Osteoblast (primary cell): ENCODE measurements at places on chromosomes 7 and 10. TPM values are rescaled to one million over a fixed set of nuclear protein-coding genes. Genes with fewer than 3 reads are reported as not detected.

GRCh38 chr7:31073326-31074119 lies 21.4 kb downstream of the ADCYAP1R1 start:
- no peak for DNase-seq
- no peaks in the 10 kb centered on the region for H3K36me3 ChIP-seq
- no peaks in the 10 kb centered on the region for H3K4me1 ChIP-seq
- H3K4me3 ChIP-seq = no peak overlapping the region

- H3K36me3 ChIP-seq = no peaks in the 10 kb centered on the region
- H3K27ac ChIP-seq = no peak overlapping the region
- no peaks in the 10 kb centered on the region for H3K4me1 ChIP-seq
These were observed 855.8 kb downstream of the GATA3 start for GRCh38 chr10:8910314-8910713.

GRCh38 chr10:6400821-6401465 lies 179.1 kb downstream of the PRKCQ start:
- H3K4me1 ChIP-seq = no peaks in the 10 kb centered on the region
- no peak overlapping the region for H3K4me3 ChIP-seq
- no peak for DNase-seq
- H3K27ac ChIP-seq = no peak overlapping the region

- no peaks in the 10 kb centered on the region for H3K27me3 ChIP-seq
- H3K27ac ChIP-seq = no peak overlapping the region
- no peak overlapping the region for H3K4me3 ChIP-seq
- DNase-seq = no peak
These were observed 112.0 kb upstream of the FGFR2 start for GRCh38 chr10:121710207-121710606.

DNA sequence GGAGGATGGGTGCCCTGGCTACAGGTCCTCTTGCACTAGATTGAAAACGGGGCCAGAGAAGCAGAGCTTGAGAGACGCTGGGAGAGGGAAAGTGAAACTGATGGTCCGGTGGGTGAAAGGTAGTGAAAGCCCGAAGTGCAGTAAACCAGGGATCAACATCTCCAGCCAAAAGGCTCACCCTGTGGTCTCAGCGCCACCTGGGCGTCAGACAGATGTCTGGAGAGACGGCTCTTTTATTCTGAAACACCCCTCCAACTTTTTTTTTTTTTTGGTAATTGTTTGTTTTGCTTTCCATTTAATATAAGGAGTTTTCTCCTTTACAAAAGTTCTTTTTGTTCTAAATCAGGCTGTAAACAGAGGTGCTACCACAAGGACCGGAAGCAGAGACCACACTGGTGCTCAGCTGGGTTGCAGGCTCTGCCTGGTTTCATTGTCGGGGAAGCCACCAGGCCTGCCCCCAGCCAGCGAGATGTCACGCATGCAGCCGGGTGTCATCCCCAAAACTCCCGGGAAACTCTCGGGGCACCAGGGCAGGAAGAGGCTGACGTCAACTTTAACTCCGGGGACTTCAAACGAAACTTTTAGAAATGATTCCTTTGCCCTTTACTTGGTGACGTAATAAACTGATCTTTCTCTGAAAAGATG lies 11.2 kb downstream of the IL2RA start:
- peaks cover 5% of the 10 kb centered on the region for H3K4me1 ChIP-seq
- peak; percentile 68 for DNase-seq
- peak overlapping the region; percentile 77 for H3K4me3 ChIP-seq
- H3K27me3 ChIP-seq = peaks cover 16% of the 10 kb centered on the region
- H3K36me3 ChIP-seq = no peaks in the 10 kb centered on the region

GRCh38 chr7:155412416-155413253 lies 45.3 kb upstream of the EN2 start:
- H3K27me3 ChIP-seq = peaks cover 4% of the 10 kb centered on the region
- H3K4me3 ChIP-seq = no peak overlapping the region
- no peaks in the 10 kb centered on the region for H3K36me3 ChIP-seq

DNA sequence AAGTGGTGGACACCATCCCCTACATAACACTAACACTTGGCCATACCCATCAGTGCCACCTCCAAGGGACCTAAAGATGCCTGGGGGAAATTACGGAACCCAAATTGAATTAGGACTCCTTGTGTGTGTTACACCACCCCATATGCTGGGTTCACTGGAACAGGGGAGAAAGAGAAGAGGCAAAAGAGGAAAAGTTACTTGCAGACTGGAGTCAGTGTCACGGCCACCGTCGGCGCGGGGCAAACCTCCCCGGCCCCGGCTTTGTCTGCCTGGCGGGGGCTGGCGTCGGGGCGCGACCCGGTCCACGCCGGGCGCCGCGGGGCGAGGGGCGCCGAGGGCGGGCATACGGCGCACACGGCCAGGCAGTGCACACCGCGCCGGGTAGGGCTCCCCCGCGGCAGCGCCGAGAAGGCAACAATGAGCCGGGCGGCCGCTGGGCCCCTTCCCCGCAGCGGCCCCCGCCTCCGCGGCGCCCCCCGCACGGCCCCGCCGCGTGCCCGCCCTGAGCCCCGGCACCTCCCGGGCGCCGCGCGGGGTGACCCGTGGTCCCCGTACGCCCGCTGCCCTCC lies 171.1 kb downstream of the FAM107B start:
- peaks cover 28% of the 10 kb centered on the region for H3K4me1 ChIP-seq
- H3K27ac ChIP-seq = peak overlapping the region; percentile 42
- peak overlapping the region; percentile 76 for H3K4me3 ChIP-seq
- peak; percentile 82 for DNase-seq

DNA sequence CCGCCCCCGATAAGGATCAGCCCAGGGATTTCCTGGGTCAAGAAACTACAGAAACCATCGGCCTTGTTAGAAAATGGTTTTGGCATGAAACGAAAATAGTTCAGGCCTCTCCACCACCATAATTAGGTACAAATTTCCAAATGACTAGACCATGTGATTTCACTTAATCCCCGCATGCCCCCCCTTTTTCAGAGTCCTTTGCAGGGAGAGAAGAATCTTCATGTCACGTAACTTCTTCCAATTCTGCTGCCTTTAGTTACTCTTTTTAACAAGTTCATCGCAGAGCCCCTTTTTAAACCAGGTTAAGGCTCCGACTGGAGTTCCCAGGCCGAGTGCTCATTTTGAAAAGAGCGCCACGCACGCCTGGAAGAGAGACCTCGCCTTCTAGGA lies 3.4 kb downstream of the PDGFA start:
- no peak for DNase-seq
- peaks cover 5% of the 10 kb centered on the region for H3K36me3 ChIP-seq
- H3K4me3 ChIP-seq = peak overlapping the region; percentile 91

DNA sequence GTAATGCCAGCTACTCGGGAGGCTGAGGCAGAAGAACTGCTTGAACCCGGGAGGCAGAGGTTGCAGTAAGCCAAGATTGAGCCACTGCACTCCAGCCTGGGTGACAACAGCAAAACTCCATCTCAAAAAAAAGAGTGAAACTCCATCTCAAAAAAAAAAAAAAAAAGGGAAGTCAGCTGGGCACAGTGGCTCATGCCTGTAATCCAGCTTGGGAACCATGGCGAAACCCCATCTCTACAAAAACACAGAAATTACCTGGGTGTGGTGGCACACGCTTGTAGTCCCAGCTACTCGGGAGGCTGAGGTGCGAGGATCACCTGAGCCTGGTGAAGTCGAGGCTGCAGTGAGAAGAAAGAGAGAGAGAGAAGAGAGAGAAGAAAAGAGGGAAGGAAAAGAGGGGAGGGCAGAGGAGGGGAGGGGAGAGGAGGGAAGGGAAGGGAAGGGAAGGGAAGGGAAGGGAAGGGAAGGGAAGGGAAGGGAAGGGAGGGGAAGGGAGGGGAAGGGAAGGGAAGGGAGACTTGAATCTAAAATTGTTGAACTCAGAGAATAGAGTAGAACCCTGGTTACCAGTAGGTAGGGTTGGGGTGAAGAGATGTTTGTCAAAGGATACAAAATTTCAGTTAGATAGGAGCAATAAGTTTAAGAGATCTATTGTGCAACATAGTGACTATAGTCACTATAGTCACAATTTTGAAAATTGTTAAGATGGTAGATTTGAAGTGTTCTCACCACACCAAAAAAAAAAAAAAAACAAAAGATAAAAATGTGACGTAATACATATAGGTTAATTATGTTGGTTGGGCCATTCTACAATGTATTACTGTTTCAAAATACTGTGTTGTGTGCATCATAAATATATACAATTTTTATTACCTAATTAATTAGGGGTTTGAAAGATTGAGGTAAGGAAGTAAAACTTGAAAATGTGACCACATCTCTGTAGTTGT lies 2.5 kb downstream of the SLC16A9 start:
- H3K4me1 ChIP-seq = no peaks in the 10 kb centered on the region
- no peaks in the 10 kb centered on the region for H3K36me3 ChIP-seq
- DNase-seq = no peak
- peaks cover 27% of the 10 kb centered on the region for H3K27me3 ChIP-seq
- no peak overlapping the region for H3K27ac ChIP-seq
- no peak overlapping the region for H3K4me3 ChIP-seq

- H3K4me1 ChIP-seq = no peaks in the 10 kb centered on the region
- no peak overlapping the region for H3K27ac ChIP-seq
- no peak overlapping the region for H3K4me3 ChIP-seq
- peaks cover 10% of the 10 kb centered on the region for H3K27me3 ChIP-seq
- H3K36me3 ChIP-seq = no peaks in the 10 kb centered on the region
- DNase-seq = no peak
These were observed 262.2 kb upstream of the AOAH start for GRCh38 chr7:36986511-36986933.

DNA sequence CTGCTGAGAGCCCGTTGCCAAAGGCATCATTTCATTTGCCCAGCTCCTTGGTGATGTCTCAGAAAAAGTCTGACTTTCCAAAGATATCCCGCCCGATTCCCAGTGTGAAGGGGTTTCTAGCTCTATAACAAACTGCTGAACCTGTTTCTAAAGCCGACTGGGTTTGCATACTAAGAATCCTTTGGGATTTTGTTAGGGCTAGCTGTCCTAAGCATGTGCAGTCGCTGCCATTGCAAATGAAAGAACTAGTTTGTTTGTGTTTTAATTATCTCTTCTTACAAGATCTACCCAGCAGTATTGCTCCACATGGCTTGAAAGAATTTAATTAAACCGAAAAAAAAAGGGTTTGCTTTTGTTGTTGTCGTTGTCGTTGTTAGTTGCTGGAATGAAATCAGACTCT lies 476.6 kb downstream of the GATA3 start:
- no peaks in the 10 kb centered on the region for H3K36me3 ChIP-seq
- H3K4me1 ChIP-seq = no peaks in the 10 kb centered on the region
- H3K27me3 ChIP-seq = no peaks in the 10 kb centered on the region
- H3K27ac ChIP-seq = no peak overlapping the region
- DNase-seq = no peak

DNA sequence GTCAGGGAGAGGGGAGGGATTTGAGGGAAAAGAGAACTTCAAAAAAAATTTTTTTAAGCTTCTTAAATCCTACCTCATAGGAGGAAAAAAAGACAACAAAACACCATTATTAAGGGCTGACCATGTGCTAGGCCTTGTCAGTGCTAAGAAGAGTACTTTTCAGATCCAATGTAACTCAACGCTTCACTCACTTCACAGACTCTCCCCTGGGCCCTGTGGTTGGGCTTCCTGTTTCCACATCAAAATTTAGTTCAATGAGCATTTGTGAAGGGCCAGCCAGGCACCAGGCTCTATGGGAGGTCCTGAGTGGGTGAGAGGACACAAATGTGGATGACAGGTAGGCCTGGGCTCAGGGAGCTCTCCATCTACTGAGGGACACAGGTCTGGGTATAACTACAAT lies 249.8 kb downstream of the PTEN start:
- no peak overlapping the region for H3K27ac ChIP-seq
- peaks cover 28% of the 10 kb centered on the region for H3K4me1 ChIP-seq
- no peaks in the 10 kb centered on the region for H3K36me3 ChIP-seq
- no peak for DNase-seq
- H3K27me3 ChIP-seq = no peaks in the 10 kb centered on the region
- H3K4me3 ChIP-seq = no peak overlapping the region

GRCh38 chr10:71468363-71469094 lies 71.8 kb downstream of the CDH23 start:
- H3K4me1 ChIP-seq = no peaks in the 10 kb centered on the region
- H3K27me3 ChIP-seq = peaks cover 17% of the 10 kb centered on the region
- no peak overlapping the region for H3K4me3 ChIP-seq
- no peaks in the 10 kb centered on the region for H3K36me3 ChIP-seq

GRCh38 chr10:76311752-76312636 lies 880.6 kb downstream of the LRMDA start:
- no peaks in the 10 kb centered on the region for H3K36me3 ChIP-seq
- H3K27me3 ChIP-seq = no peaks in the 10 kb centered on the region
- H3K4me1 ChIP-seq = peaks cover 21% of the 10 kb centered on the region
- H3K27ac ChIP-seq = no peak overlapping the region
- no peak overlapping the region for H3K4me3 ChIP-seq
- no peak for DNase-seq

DNA sequence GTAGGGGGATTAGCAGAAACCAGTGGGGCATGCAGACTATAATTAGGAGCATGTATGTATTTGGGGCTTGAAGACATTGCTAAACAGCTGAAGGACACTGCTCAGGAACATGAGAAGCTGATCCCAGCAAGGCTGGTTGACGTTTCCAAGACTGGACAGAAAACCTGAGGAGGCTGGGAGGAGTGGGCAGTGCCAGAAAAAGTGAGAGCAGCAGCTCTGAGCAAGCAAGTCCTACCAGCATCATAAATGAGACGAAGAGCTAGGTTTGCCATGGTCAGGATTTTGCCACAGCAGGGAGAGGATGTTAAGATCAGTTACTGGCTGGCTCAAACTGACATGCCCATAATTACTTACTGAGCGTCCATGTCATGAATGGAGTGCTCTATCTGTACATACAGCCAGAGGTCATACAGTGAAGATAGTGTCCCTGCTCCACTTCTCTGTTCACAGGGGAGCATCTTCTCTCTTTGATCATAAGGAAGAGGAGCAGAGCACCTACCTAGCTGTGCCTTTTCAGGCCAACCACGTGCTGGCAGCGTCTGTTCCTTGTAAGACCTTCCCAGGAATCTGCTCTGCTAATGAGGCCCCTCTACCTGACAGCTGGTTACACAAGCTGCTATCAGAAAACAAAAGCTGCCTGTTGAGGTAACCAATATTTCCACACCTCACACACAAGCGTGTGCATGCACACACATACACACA lies 44.7 kb downstream of the PDE1C start:
- H3K4me3 ChIP-seq = no peak overlapping the region
- H3K27me3 ChIP-seq = no peaks in the 10 kb centered on the region
- peaks cover 14% of the 10 kb centered on the region for H3K36me3 ChIP-seq
- DNase-seq = no peak
- peaks cover 10% of the 10 kb centered on the region for H3K4me1 ChIP-seq
- H3K27ac ChIP-seq = no peak overlapping the region

- no peak for DNase-seq
- peaks cover 25% of the 10 kb centered on the region for H3K4me1 ChIP-seq
- no peaks in the 10 kb centered on the region for H3K36me3 ChIP-seq
- no peak overlapping the region for H3K27ac ChIP-seq
These were observed 161.9 kb downstream of the HGF start for GRCh38 chr7:81607987-81608386.

- no peak overlapping the region for H3K4me3 ChIP-seq
- no peak for DNase-seq
- H3K36me3 ChIP-seq = no peaks in the 10 kb centered on the region
- H3K27me3 ChIP-seq = no peaks in the 10 kb centered on the region
- no peaks in the 10 kb centered on the region for H3K4me1 ChIP-seq
These were observed 260.3 kb upstream of the TCERG1L start for GRCh38 chr10:131571865-131572264.

Gene MBL2
- under 0.01 TPM in 2 replicates for total RNA-seq

Gene MALRD1
- total RNA-seq = 1.2 and 2.9 TPM in 2 replicates

Gene NPTX2
- 1.1 and 2.4 TPM in 2 replicates for total RNA-seq

Gene ATG9B
- total RNA-seq = not detected in 2 replicates

Gene CFAP46
- total RNA-seq = under 0.01 and 0.29 TPM in 2 replicates

Gene SFTPA1
- total RNA-seq = not detected in 2 replicates

Gene RASA4B
- total RNA-seq = 1.8 and 3.3 TPM in 2 replicates

Gene ABCB4
- under 0.01 and 0.36 TPM in 2 replicates for total RNA-seq

Gene PNLIP
- not detected in 2 replicates for total RNA-seq

Gene ZNRF2
- 12.1 and 12.7 TPM in 2 replicates for total RNA-seq

Gene SPDYE16
- under 0.01 and 0.36 TPM in 2 replicates for total RNA-seq
